ENCODE measurements at places on chromosomes 3 and 15.

- DNase-seq = no peak
These were observed 97.5 kb downstream of the OCA2 start for GRCh38 chr15:28001641-28002040.

- no peak for DNase-seq
These were observed 17.8 kb downstream of the TF start for GRCh38 chr3:133763797-133764683.

- DNase-seq = no peak
These were observed 933.6 kb upstream of the ROBO1 start for GRCh38 chr3:80701349-80701748.

- peak; percentile 56 for DNase-seq
These were observed 6.6 kb upstream of the ATP10A start for GRCh38 chr15:25869701-25870100.

- DNase-seq = no peak
These were observed 32.8 kb upstream of the UBE2E2 start for GRCh38 chr3:23170291-23170690.

GRCh38 chr3:127159543-127159942, 33.4 kb upstream of the PRR23E start:
- no peak for DNase-seq

DNA sequence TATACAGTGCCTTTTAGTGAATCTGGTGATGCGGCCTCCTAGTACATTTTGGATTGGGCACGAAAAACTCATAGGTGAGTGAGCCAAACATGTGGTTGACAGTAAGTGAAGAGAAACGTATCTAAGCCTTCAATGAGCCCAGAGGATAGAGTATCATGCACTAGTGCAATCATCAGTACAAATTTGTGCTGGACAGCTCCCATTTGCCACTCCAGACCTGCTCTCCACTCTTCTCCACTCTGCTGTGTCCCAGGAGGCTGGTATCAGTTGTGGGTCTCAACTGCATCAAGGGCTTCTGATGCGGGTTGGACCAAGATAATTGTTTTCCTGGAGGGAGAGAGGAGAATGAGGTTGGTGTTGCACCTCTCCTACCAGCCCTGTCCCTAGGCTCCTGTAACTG, 9.1 kb upstream of the RASGRF1 start:
- no peak for DNase-seq

Measured in inflammatory macrophage (primary cell).